Left ventricle myocardium superior (tissue), 1 donor: ENCODE measurements at places on chromosomes 16 and 17. TPM values are rescaled to one million over a fixed set of nuclear protein-coding genes. Genes with fewer than 3 reads are reported as not detected.

- DNase-seq, result no peak
These were observed 6.4 kb downstream of the PRKCB start for GRCh38 chr16:23842137-23842600.

DNA sequence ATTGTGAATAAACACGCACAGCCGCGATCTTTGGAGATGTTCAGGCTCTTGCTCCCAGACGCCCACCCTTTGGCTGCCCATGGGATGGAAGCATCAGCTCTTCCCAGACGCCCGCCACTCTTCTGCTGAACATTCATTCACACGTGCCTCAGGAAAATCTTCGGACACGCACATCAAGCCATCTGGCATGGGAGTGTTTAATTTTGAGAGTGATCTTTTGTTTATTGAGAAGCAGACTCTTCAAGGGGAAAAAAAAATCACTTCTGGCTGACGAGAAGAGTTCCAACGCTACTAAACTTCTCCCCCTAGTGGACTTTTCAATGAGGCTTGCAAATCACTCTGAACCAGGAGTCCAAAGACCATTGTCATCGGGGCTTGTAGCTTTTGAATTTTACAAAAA, 62.0 kb upstream of the NUDT7 start:
- DNase-seq, result no peak

GRCh38 chr16:53209429-53209828, 154.6 kb downstream of the CHD9 start:
- DNase-seq, result no peak

Gene ASGR1
- total RNA-seq, result 0.30 TPM
